ENCODE measurements at places on chromosomes 1 and 21.
A peak's percentile ranks its signal among the peaks of the same experiment; 100 is the strongest.

DNA sequence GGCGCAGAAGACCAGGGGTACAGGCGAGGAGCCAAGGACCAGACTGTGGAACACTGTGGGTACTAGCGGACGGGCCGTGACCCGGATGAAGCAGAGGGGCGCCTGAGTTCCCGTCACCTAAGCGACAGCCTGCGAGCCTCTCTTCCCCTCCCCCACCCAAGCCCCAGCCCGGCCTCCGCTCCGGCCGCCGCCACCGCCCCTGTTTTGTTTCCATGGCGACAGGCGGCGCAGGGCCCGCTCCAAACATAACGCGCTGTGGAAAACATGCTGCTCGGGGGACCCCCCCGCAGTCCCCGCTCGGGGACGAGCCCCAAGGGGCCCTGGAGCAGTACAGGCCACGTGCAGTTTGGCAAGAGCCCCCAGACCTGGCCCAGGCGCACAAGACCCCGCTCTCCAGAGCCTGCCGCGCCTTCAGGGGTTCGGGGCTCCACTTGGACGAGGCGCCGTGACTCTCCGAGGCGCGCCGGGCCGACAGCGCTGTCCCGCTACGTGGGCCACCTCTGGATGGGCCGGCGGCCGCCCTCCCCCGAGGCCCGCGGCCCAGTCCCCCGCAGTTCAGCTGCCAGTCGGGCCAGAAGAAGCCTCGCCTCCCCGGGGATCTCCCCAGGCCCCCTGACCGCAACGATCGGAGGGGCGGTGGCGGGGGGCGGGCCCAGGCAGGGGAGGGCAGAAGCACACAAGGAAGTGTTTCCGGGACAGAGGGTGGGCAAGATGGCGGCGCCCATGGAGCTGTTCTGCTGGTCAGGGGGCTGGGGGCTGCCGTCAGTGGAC, at the start of gene MTX1:
Gene MTX1, plus strand, starts transcription at position 155 of the 771 bp plus-strand sequence. Its CDS starts 110 bp downstream, at position 265.
- DNase-seq = peak; percentile 72

GRCh38 chr1:247557926-247558674, 9.2 kb downstream of the GCSAML start:
- DNase-seq = no peak

DNA sequence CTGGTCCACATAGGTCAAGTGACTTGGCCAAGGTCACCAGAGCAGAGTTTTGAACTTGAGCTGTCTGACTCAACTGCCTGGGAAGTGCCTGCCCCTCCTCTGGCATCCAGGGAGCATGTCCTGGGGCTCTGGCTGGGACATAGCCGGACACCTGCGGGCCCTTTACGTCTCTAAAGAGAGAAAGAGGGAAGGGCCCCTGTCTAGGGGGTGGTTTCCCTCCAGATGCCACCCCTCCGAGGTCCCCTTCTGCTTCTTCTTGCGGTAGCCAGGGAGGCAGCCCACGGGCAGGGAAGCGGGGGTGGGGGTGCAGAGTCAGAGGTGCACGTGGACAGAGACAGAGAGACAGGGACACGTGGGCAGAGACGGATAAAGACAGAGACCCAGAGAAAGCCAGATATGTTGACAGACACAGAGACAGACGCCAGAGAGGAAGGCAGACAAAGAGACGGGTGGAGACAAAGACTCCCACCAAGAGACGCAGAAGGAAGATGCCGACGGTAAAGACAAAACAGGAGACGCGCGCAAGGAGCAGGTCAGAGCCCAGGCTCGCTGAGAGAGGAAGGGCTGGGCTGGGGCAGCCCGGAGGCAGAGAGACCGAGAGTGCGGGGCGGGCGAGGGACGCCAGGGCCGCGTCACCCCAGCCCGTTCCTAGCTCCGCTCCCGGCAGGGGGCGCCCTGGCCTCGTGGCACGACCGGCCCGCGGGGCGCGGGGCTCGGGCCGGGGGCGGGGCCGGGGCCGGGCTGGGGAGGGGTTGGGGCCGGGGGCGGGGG, 458 bp upstream of the ALPL start:
- peak; percentile 81 for DNase-seq

DNA sequence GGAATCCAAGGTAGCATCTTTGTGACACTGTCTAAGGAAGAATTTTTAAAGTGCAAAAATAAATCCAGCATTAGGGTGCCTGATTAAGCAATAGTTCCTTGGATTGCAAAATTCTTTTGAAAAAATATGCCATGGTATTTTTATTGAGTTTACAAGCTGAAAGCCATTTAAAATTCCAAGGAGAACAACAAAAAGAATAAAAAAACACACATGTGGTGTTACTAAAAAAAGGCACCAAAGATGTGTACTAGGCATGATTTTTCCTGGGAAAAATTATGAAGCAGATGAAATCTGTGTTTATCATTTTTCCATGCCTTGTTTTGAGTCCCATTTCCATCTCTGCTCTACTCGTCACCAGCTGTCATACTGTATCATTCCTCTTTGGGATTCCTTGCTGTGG, 157.0 kb upstream of the ZNHIT6 start:
- DNase-seq = no peak

GRCh38 chr1:100234432-100234831, 15.2 kb downstream of the DBT start:
- no peak for DNase-seq

GRCh38 chr21:27268290-27268689, 301.4 kb upstream of the ADAMTS5 start:
- no peak for DNase-seq

DNA sequence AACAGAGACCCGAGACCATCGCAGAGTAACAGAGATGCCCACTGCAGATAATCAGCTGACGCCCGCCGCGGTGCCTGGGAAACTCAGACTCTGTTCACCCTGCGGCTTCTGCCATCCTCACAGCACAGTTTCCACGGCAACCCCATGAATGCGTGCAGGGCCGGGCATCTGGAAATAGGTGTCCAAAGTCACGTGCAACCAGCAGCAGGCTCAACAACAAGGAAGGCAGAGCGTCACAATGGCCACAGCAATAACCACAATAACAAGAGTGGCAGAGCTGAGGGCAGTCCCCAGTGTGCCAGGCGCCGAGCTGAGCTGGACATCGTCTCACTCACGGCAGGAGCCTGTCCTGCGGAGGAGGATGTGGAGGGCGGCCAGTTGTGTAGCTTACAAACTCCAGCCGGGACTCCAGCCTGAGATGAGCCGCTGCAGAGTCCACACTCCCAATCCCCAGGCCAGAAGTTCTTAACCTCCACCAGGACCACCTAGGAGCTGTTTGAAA, 102.0 kb downstream of the CRYAA start:
- no peak for DNase-seq

GRCh38 chr1:55446351-55446750, 231.2 kb upstream of the USP24 start:
- no peak for DNase-seq

GRCh38 chr1:38183096-38183495, 136.5 kb upstream of the POU3F1 start:
- no peak for DNase-seq

DNA sequence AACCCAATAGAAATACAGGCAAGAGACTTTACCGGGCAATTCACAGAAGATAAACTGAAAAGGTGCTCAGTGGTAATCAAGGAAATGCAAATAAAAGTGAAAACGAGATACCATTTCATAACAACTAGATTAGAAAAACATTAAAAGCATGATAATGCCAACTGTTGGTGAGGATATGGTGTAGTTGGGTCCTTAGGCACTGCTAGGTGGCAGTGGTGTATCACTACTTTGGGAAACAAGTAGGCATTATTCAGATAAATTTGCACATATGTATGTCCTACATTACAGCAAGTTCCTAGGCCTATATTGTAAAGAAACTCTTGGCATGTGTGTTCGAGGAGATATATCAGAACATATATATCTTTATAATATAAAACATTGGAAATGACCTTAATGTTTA, 31.0 kb downstream of the AZIN2 start:
- DNase-seq = no peak

Measured in progenitor cell of endocrine pancreas (in vitro differentiated cells).